ENCODE measurements at places on chromosomes 12 and 14.
A peak's percentile ranks its signal among the peaks of the same experiment; 100 is the strongest.

DNA sequence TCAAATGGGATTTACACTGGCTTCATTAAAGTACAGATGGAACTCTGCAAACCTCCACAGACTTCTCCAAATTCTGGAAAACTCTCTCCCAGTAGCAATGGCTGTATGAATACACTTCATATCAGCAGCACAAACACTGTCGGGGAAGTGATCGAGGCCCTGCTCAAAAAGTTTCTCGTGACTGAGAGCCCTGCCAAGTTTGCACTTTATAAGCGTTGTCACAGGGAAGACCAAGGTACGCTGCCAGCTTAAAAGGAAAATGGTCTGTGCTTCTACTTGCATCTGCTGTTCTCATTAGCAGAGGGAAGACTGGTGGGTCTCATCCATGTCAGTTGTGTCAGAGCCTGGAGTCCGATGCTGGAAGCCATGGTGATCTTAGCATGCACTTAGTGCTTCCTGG, 71.0 kb downstream of the GNS start:
- no peak overlapping the region for H3K27ac ChIP-seq
- DNase-seq: no peak
- peaks cover 32% of the 10 kb centered on the region for H3K4me1 ChIP-seq

DNA sequence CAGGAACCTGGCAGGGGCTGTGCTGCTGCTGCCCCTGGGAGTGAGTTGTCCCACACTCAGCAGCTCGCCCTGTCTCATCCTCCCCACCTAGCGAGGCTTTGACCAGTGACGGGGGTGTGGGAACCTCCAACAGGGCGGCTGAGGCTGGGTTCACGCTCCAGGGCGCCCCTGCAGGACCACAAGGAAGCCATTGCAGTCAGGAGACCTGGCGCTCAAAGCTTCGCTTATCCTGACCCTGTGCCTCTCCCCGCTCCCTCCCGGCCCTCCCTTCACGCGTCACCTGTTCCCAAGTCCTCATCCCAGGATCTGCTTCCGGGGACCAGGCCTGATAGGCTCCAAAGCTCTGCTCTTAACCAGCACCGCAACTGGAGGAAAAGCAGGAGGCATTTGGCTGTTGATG, 272.0 kb upstream of the SFSWAP start:
- DNase-seq: no peak
- H3K27me3 ChIP-seq: peaks cover 51% of the 10 kb centered on the region
- no peaks in the 10 kb centered on the region for H3K36me3 ChIP-seq
- H3K4me1 ChIP-seq: no peaks in the 10 kb centered on the region

DNA sequence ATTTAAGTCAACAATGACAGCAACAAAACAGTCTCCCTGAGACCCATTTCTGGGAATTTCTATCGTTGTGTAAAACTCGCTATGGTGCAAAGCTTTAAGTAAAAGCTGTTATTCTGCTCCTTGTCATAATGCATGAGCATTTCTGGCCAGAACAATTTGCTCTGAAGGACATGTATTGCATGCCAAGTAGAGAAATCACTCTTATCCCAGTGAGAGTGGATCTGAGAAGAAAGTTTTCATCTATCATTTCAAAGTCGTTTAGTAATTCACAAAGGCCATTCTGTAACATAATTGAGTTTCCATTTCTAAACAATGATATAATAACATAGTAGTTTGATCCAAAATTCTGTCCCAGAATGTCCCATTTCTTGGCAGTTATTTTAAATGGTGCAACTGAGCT, 86.6 kb downstream of the TBC1D30 start:
- no peak for DNase-seq
- H3K27ac ChIP-seq: no peak overlapping the region
- no peaks in the 10 kb centered on the region for H3K36me3 ChIP-seq
- H3K27me3 ChIP-seq: no peaks in the 10 kb centered on the region

- H3K4me3 ChIP-seq: no peak overlapping the region
- DNase-seq: no peak
These were observed 274.6 kb upstream of the TBX3 start for GRCh38 chr12:114958538-114958937.

- no peak overlapping the region for H3K27ac ChIP-seq
- no peak overlapping the region for H3K4me3 ChIP-seq
- no peak for DNase-seq
- peaks cover 4% of the 10 kb centered on the region for H3K4me1 ChIP-seq
These were observed 120.9 kb downstream of the BEGAIN start for GRCh38 chr14:100466111-100466856.

GRCh38 chr12:50824914-50825313, 17.8 kb upstream of the TMPRSS12 start:
- no peaks in the 10 kb centered on the region for H3K36me3 ChIP-seq
- peak overlapping the region; percentile 70 for H3K27ac ChIP-seq
- no peaks in the 10 kb centered on the region for H3K27me3 ChIP-seq
- no peak for DNase-seq

DNA sequence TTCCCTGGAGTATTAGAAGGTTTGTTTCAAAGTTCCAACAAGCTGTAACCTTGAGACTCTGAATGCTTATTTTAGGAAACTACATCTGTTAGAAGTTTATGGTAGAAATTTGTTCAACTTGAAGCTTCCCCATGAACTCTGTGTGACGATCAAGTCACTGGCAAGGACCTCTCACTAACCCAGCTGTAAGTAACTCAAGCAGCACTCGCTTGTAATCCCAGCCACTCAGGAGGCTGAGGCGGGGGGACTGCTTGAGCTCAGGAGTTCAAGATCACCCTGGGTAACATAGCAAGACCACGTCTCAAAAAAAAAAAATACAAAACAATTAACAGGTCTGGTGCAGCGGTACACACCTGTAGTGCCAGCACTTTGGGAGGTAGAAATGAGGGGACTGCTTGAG, 25.6 kb downstream of the TESC start:
- no peak overlapping the region for H3K4me3 ChIP-seq
- peaks cover 21% of the 10 kb centered on the region for H3K4me1 ChIP-seq
- no peak for DNase-seq
- peaks cover 94% of the 10 kb centered on the region for H3K36me3 ChIP-seq

GRCh38 chr12:103913100-103913499, 17.1 kb upstream of the HSP90B1 start:
- no peaks in the 10 kb centered on the region for H3K36me3 ChIP-seq
- no peak overlapping the region for H3K27ac ChIP-seq
- H3K4me3 ChIP-seq: no peak overlapping the region
- DNase-seq: no peak
- no peaks in the 10 kb centered on the region for H3K27me3 ChIP-seq

DNA sequence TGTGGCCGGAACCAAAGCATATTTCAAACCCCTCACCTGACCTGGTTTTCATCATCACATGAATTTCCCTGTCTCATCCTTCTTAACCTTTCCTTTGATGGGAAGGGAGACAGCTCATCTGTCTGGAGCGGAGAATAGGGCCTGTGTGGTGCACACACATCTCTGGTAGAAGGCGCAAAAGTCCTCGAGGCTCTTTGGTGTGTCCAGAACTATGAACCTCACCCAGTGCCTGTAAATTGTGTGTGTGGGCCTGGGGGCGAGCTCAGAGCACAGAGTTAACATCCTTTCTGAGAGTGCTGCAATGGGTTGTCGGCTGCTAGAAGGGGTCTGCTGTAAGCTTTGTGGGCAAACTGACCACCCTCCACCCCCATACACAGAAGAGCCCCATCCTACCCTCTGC, 749 bp downstream of the GALNT6 start:
- DNase-seq: no peak
- no peaks in the 10 kb centered on the region for H3K27me3 ChIP-seq
- H3K4me3 ChIP-seq: peak overlapping the region; percentile 81
- peaks cover 32% of the 10 kb centered on the region for H3K36me3 ChIP-seq
- H3K27ac ChIP-seq: no peak overlapping the region

- H3K27me3 ChIP-seq: no peaks in the 10 kb centered on the region
- H3K27ac ChIP-seq: peak overlapping the region; percentile 53
- DNase-seq: no peak
- H3K4me1 ChIP-seq: peaks cover 13% of the 10 kb centered on the region
- peaks cover 83% of the 10 kb centered on the region for H3K36me3 ChIP-seq
- H3K4me3 ChIP-seq: no peak overlapping the region
These were observed 37.9 kb downstream of the SH2B3 start for GRCh38 chr12:111443586-111443985.

DNA sequence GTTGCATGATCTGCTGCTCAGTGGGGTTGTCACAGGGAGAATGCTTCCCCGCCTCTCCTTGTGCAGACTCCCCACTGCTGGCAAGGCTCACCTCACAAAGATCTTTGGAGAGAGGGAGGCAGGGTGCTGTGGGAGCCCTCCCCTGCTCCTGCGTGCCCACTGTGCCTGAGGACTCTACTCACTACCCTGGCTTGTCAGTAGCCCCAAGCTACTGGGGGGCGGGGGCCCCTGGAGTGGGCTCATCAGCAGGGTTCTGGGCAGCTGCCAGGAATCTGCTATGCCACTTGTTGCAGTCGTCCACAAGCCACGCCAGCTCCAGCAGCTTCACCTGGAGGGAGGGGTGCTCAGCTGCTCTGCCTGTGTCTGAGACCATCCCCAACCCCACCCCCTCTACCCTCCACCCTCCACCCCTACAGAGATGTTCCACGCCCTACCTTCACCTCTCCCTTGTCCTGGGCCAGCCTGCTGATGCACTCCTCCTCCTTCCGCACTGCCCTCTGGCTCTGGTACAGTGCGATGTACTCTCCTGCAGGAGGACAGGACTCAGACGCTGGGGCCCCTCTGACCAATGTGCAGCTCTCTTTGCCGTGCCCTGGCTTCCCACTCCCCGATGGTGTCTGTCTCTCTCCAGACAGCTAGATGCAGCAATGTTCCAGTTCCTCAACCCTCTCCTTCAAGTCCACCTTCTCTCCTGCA, 14.2 kb upstream of the BLTP3B start:
- no peaks in the 10 kb centered on the region for H3K4me1 ChIP-seq
- no peak for DNase-seq
- peaks cover 5% of the 10 kb centered on the region for H3K36me3 ChIP-seq
- no peak overlapping the region for H3K4me3 ChIP-seq

DNA sequence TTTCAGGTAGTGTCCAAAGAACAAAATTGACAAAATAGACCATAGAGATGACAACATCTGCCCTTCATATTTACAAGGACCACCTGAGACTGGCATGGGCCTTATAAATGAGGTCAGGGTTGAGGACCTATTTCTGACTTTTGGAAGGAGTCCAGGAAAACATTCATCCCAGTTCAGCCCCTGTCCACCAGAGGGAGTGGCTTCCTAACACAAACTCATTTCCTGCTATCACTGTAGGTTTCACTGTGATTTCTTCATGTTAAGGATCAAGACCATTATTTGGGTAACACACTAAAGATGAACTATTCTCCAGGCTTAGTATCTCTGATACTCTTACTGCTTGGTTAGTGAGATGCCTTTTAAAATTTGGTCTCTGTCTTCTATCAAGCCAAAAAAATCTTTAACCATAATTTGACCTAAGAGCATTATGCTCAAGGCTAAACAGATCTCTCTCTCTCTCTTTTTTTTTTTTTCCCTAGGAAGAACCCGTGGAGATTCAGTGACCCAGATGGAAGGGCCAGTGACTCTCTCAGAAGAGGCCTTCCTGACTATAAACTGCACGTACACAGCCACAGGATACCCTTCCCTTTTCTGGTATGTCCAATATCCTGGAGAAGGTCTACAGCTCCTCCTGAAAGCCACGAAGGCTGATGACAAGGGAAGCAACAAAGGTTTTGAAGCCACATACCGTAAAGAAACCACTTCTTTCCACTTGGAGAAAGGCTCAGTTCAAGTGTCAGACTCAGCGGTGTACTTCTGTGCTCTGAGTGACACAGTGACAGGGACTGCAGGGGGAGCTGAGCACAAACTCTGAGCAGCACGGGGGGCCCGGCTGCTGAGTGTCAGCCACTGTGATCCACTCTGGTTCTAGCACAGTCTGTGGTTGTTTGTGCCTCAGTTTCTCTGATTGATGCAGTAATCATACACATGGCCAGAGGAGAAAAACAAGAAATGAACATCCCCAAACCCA, 267.6 kb upstream of the OR4E1 start:
- peak; percentile 43 for DNase-seq
- H3K27me3 ChIP-seq: peaks cover 34% of the 10 kb centered on the region
- H3K4me3 ChIP-seq: no peak overlapping the region
- H3K36me3 ChIP-seq: no peaks in the 10 kb centered on the region
- peaks cover 8% of the 10 kb centered on the region for H3K4me1 ChIP-seq

- no peaks in the 10 kb centered on the region for H3K4me1 ChIP-seq
- peaks cover 49% of the 10 kb centered on the region for H3K27me3 ChIP-seq
- H3K27ac ChIP-seq: no peak overlapping the region
- H3K36me3 ChIP-seq: no peaks in the 10 kb centered on the region
These were observed 62.1 kb downstream of the ADGRD1 start for GRCh38 chr12:131015581-131016337.

DNA sequence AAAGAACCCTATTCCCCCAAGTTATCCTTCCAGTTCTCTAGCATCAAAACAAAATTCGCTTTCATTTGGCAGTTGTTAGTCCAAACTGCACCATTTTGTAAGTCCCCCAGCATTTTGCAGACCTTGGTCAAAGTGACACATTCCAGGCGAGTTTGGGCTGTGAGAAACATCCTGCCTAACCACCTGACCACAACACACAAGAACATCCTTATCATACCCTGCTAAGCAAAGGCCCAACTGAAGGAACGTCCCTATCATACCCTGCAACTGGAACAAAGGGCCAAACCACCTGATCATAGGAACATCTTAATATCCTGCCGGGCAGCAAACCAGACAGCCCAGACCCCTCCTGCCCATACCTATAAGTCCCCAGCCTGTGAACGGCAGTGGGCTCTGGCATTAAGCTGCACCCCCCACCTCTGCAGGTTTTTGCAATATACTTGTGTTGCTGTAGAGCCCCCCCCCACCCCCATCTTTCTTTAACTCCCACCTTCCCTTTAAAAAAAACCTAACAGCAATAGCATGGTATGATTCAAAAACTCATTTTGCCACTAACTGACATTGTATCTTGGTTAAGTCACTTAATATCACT, 2.7 kb downstream of the PCNX4 start:
- H3K27ac ChIP-seq: peak overlapping the region; percentile 77
- peaks cover 44% of the 10 kb centered on the region for H3K36me3 ChIP-seq
- H3K4me3 ChIP-seq: peak overlapping the region; percentile 79
- peak; percentile 30 for DNase-seq
- no peaks in the 10 kb centered on the region for H3K27me3 ChIP-seq

- peak overlapping the region; percentile 98 for H3K4me3 ChIP-seq
- DNase-seq: peak; percentile 55
- H3K4me1 ChIP-seq: peaks cover 49% of the 10 kb centered on the region
- H3K27ac ChIP-seq: peak overlapping the region; percentile 0
- no peaks in the 10 kb centered on the region for H3K27me3 ChIP-seq
These were observed 1.3 kb downstream of the BAZ2A start for GRCh38 chr12:56628671-56629458.

DNA sequence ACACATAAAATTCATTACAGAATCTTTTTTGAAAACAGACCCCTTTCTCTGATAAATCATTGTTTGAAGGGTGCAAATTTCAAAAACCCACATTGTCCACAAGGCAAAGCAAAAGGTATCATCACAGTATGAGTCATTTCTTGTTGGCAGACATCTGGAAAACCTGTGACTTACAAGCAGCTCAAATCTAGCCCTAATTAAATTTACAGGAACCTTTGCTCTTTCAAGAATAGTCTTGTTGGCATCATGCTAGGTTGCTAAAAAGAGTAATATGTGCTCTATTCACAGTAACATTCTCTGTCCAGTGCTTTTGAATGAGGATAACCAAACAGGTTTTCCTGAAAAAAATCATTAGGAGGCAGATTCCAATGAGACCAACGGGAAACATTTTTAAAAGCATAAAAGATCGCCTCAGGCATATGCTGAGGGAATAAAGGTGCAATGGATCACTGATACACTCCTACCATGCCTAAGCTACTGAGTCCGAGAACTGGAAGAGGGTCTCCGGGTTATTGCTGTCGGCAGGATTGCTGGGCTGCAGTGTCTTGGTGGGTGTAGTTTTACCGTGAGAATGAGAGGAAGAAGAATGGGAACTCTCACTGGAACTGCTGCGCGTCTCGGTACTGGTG, 55.5 kb upstream of the TTC7B start:
- no peak for DNase-seq
- H3K36me3 ChIP-seq: no peaks in the 10 kb centered on the region
- H3K4me3 ChIP-seq: no peak overlapping the region
- no peaks in the 10 kb centered on the region for H3K27me3 ChIP-seq
- H3K4me1 ChIP-seq: no peaks in the 10 kb centered on the region
